ENCODE measurements at places on chromosomes 1 and 21.

GRCh38 chr1:119375366-119375765 lies 6.8 kb downstream of the HAO2 start:
- DNase-seq, result no peak

DNA sequence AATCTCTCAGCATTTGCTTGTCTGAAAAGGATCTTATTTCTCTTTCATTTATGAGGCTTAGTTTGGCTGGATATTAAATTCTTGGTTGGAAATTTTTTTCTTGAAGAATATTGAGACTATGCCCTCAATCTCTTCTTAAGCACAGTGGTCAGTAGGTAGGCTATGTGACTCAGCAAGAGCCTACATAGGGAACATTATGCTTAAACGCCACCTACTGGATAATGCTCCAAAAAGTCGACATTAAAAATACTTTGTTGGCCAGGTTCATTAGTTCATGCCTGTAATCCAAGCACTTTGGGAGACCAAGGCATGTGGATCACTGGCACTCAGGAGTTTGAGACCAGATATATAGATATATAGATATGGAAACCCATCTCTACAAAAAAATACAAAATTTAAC lies 678.0 kb upstream of the USP24 start:
- no peak for DNase-seq

DNA sequence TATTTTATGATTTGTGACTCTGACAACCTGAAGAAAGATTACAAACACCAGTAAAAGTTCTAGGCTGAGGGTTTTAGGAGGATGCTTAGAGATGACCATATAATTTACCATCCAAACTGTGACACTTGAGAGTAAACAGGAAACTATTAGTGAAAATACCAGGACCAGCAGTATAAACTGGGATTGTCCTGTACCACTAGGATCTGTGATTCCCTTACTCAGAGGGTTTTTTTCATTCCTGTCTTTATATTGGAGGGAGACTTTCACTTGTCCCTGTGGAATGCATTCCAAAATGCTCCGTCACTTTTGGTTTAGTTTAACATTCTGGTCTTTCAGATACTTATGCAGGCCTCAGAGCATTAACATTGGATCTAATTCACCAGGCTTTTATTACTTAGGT lies 482.9 kb downstream of the PTBP2 start:
- DNase-seq, result no peak

- DNase-seq, result no peak
Observed at GRCh38 chr21:14356746-14357145, 26.2 kb downstream of the HSPA13 start.

GRCh38 chr1:7313826-7314225 lies 457.3 kb upstream of the VAMP3 start:
- DNase-seq, result no peak

- DNase-seq, result no peak
Observed at GRCh38 chr1:19044975-19045831, 88.7 kb upstream of the IFFO2 start.

DNA sequence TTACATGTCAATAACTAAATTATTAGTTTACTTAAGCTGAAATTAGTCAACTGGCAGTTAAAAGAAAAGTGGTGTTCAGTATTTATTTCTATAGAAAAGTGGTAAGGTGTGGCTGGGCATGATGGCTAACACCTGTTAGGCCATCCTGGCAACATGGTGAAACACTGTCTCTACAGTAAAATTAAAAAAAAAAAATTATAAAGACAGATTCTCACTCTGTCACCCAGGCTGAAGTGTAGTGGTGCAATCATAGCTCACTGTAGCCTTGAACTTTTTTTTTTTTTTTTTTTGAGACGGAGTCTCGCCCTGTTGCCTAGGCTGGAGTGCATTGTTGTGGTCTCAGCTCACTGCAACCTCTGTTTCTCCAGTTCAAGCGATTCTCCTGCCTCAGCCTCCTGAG lies 32.9 kb downstream of the WNT4 start:
- DNase-seq, result no peak

GRCh38 chr1:204408074-204408507 lies 3.5 kb downstream of the PPP1R15B start:
- peak; percentile 85 for DNase-seq

Measured in tibial artery (tissue), 4 donors.